ENCODE measurements at places on chromosomes 3 and 15.

DNA sequence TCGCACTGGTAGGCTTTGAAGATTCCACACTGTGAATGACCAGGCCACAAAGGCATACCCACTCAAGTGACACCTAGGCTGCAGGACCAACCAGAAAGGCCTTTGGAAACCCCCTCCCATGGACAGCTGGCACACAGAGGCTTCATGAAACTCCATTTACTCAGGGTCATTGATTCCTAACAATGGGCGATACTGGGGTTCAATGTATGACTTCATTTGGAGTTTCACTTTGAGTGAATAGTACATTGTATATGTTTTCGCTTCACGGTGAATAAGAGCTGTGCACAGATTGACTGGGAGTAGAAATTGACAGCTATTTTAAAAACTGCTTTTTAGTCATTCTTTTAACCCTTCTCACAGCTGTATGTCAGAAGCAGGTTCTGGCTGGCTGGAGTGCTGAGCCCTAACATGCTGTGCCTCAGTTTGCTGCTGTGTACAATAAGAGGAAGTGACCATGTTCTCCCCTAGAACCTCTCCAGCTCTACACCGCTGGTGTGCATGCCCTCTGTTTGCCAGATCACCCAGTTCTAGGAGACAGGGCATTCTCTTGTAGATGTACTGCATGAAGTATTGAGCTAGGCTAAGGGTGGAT is 15.4 kb upstream of the CX3CR1 start:
- DNase-seq, result no peak

DNA sequence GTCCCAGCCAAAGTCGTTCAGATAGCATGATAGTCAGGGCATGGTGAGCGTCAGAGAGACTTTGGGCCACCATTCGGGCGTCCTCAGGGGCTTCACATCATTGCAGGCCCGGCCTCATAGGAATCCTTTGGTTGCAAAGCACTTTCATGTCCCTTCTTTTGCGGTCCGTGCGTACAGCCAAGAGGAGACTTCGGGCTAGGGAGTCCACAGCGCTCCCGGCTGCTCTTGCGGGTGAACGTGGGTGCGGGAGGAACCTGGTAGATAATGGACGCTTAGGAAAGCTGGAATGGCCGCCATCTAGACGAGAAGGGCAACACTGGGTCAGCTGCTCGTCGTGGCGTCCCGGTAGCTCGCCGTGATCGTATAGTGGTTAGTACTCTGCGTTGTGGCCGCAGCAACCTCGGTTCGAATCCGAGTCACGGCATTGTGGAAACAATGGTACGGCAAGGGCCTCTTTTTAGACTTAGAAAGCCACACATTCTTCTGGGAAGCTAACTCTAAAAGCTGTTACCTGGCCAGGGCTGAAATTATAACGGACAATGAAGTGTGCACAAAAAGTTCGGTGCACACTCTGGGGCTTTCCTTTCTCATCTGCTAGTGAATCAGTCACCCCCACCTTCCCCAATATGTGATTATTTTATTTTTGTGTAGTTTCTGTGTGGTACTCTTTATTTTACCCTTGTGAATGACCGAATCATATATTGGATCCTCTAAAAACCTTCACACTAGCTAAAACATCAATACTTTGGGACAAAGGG is 13.2 kb upstream of the SHF start:
- peak; percentile 48 for DNase-seq

- no peak for DNase-seq
Measured at GRCh38 chr3:47836986-47837385, 34.0 kb downstream of the DHX30 start.

DNA sequence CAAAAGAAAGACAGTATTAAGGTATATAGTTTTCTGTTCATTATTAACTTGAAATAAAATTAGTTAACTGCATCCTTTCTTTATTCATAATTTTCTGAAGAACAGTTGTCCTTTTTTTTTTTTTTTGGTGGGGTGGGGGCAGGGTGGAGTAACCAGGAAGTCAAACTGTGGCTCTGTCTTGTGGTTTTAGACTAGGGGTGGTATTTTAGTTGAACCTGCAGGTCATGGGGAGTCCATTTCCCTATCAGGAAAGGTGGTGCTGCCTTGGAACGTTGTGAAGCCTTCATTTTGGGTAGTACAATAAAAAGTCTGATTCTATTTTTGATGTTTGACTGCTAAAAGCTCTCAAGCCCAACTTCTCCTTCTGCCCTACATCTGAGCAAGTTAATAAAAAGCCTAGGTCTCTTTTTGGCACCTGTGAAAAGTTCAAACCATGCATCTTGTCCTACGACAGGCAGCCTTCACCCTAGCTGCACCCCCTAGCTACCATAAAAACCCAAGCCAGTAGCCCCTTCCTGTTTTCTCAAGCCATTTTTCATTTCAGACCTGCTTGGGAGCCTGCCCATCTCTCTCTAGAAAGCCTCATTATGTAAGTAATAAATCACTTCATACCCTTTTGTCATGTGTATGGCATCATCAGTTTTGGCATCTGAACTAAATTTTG is 31.2 kb upstream of the RIOX2 start:
- no peak for DNase-seq

- no peak for DNase-seq
Measured at GRCh38 chr3:58049143-58049785, 41.0 kb downstream of the FLNB start.

DNA sequence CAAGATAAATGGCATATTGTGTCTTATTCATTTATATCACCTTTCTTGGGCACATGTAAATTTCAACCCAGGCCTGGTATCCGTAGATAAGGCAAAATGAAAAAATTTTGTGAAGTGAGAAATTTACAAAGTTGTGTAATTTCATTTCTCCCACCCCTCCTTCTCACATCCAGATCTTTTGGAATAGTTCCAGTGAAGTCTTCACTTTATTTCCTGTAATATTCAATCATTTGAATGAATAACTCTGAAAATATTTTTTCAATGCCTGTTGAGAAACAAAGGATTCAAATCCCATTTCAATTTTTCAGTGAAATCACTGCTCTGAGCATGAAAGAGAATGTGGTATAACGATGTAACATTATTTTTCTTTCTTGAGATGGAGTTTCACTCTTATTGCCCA is 53.4 kb downstream of the BTLA start:
- DNase-seq, result no peak

GRCh38 chr3:124345845-124346244 is 353.9 kb upstream of the ROPN1 start:
- no peak for DNase-seq

DNA sequence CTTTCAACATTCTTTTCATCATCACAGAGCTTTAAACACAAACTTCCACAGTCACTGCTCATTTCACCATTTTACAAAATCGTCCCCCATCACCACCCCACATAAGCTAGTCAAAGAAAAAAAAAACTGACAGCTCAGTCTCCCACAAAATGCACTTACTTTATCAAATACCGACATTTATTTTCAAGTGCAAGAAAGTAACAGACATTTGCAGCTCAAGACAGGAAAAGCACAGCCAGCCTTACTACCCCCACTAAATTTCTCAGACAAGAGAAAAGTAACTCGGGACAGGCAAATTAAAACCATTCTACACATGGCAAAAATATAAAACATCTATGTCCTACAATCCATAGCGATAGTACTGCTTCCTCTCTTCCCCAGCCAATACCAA is 402.4 kb downstream of the SHQ1 start:
- no peak for DNase-seq

- no peak for DNase-seq
Measured at GRCh38 chr3:78737988-78738387, 1029.8 kb downstream of the ROBO1 start.

DNA sequence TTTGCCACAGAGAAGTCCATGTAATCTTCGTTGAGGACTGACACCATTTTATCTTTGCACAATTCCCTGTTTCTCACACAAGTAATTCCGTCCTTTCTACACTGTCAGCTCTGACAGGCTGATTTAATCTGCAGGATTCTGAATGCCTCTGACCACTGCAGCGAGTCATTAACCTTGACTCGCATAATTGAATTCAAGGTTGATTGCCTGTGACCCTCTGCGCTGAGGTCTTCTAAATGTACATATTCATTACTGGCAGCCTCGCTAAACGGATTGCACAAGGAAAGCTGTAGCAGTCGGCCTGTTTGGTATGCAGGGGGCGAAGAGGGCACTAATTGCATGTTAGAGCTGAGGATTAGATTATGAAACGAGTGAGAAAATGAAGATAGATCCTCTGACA is 147.8 kb downstream of the SHOX2 start:
- DNase-seq, result no peak

DNA sequence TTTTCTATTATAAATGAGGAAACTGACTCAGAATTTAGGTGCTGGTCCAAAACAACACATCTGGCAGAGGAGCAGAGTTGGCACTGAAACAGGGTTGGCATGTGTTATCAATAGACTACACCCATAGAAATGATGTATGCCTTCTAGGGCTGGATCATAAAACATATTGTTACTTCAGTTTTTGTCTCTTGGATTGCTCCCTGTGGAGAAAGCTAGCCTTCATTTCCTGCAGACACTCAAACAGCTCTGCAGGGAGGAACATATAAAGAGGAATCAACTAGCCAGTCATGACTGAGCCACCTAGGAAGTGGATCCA is 507 bp upstream of the MRPL3 start:
- no peak for DNase-seq

DNA sequence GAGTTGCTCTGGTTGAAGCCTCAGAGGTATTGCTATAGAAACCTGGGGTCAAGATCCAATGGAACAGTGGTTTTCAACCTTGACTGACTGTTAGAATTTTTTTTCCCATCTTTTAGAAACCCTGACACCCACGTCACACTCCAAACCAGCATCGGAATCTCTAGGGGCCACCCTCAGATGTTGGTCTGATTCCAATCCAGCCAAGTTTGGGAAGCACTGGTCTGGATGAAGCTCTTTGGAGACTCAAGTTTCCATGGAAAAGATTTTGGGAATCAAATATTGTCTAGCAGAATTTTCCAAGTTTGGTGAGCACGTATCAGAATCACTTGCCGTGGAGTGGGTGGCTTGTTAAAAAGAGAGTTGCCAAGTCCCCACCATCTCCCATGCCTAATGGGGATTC is 103.8 kb downstream of the THSD4 start:
- no peak for DNase-seq

DNA sequence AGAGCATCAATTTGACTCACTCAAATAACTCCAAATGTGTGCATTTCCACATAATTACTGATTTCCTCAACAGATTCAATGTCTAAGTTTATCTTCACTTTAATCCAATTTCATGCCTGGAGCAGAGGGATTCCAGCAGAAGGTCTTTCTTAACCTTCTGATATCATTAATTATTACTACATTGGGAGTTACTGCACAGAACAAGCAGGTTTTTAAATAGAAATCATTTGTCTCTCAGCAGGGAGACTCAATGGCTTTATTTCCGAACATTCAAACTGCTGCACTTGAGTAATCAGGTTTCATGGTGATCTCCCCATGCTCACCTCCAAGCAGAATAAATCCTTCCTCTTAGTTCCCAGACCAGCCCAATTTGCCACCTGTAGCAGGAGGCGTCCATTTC is 264.8 kb upstream of the IGF1R start:
- no peak for DNase-seq

DNA sequence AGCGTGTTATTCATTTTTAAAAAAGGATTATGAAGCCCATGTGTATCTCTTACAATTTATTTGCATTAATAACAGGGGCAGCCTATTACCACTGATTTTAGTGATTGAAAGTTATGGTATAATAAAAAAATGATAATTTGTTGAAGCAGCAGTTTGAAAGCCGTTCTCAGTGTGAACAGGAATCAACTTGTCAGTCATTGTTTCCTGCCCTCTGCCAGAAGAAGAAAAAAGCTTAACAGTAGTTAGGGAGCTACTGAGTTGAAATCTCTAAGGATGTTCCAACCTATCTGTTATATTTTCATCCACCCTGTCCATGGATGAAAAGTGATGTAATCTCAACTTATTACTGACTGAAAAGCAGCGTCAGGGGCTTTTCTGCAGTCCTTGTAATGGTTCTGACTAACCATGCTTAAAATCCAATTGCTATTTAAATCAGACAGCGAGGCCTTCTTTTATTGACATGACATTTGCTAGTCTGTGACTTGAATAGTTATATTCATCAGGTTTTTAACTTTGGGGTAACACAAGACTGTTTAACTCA is 486.7 kb downstream of the ROBO2 start:
- DNase-seq, result no peak

- peak; percentile 77 for DNase-seq
Measured at GRCh38 chr15:101251830-101252820, at the start of gene CHSY1. CHSY1 (minus strand) TSS chr15:101252048; CDS start chr15:101251456, 592 bp downstream.

- no peak for DNase-seq
Measured at GRCh38 chr3:47342151-47342550, 38.7 kb upstream of the PTPN23 start.

DNA sequence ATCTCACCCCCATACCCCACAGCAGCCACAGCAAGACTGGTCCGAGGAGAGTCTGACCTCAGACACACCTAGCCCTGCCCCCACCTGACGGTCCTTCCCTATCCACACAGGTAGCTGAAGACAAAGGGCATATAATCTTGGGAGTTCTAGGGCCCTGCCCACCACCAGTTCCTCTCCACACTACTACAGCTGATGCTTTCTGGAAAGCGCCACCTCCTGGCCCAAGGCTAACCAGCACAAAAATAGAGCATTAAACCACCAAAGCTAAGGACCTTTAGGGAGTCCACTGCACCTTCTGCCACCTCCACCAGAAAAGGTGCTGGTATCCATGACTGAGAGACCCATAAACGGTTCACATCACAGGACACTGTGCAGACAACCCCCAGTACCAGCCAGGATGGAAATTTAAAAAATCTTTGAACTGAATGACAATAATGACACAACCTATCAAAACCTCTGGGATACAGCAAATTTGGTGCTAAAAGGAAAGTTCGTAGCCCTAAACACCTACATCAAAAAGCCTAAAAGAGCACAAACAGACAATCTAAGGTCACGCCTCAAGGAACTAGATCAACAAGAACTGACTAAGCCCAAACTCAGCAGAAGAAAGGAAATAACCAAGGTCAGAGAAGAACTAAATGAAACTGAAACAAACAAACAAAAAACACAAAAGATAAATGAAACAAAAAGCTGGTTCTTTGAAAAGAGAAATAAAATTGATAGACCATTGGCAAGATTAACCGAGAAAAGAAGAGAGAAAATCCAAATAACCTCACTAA is 122.1 kb upstream of the TPRG1 start:
- no peak for DNase-seq

GRCh38 chr3:13504161-13504831 is 24.2 kb downstream of the HDAC11 start:
- no peak for DNase-seq

- DNase-seq, result no peak
Measured at GRCh38 chr3:185342459-185343174, 20.3 kb upstream of the MAP3K13 start.

DNA sequence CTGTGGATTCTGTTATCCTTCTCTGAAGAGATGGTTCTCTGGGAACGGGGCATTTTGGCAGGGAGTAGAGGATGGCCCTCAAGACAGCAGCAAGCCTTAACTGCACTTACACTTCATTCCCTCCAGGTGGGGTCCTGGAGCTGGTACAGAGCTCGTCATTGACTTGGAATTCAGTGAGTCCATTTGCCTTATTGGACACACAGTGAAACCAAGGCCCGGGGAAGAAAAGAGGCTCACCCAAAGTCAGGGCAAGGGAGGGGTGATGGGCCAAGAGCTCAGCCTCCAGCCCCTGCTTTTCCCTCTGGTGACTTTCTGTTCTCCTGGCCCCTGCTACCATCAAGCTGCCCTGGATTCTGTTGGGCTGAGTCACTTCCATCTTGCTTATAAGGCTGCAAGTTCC is 125.6 kb downstream of the ETFA start:
- no peak for DNase-seq
